ENCODE measurements at places on chromosomes 3 and 15. TPM values are rescaled to one million over a fixed set of nuclear protein-coding genes. Genes with fewer than 3 reads are reported as not detected.

GRCh38 chr3:26752466-26752865 lies 129.9 kb downstream of the LRRC3B start:
- no peak overlapping the region for H3K27ac ChIP-seq
- H3K27me3 ChIP-seq: no peaks in the 10 kb centered on the region
- no peaks in the 10 kb centered on the region for H3K36me3 ChIP-seq
- no peak overlapping the region for H3K4me3 ChIP-seq
- no peaks in the 10 kb centered on the region for H3K4me1 ChIP-seq
- DNase-seq: no peak

GRCh38 chr15:74156678-74157411 lies 16.7 kb upstream of the ISLR start:
- H3K27ac ChIP-seq: no peak overlapping the region
- H3K4me1 ChIP-seq: no peaks in the 10 kb centered on the region
- no peaks in the 10 kb centered on the region for H3K27me3 ChIP-seq

The SECISBP2L gene
- total RNA-seq: 39.6 TPM

The DLL4 gene
- total RNA-seq: 6.2 TPM

Data from prostate gland (tissue), 2 donors.